Fibroblast of skin of left quadriceps (primary cell): ENCODE measurements at places on chromosomes 3 and 15.

GRCh38 chr3:129382366-129382765 lies 46.1 kb downstream of the EFCAB12 start:
- no peak for DNase-seq

- no peak for DNase-seq
Measured at GRCh38 chr3:98004721-98005120, 30.4 kb downstream of the GABRR3 start.

GRCh38 chr3:179149406-179149867 lies 1.3 kb downstream of the PIK3CA start:
- DNase-seq, result no peak

- DNase-seq, result no peak
Measured at GRCh38 chr15:59924812-59925522, 79.1 kb upstream of the FOXB1 start.
